Cerebellar nuclear complex (tissue), 1 donor: ENCODE measurements at places on chromosomes 1 and 21.

DNA sequence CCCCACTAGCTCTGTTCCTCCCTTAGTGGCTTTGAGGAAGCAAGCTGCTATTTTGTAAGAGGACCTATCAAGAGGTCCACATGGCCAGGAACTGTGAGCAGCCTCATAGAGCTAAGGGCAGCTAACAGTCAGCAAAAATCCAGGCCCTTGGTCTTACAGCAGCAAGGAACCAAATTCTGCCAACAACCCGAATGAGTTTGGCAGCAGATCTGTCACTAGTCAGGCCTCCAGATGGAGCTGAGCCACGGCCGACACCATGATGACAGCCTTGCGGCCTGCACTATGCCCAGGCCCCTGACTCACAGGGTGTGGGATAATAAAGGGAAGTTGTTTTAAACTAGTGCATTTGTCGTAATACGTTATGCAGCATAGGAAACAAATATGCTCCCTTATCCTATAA lies 28.0 kb upstream of the H3-3A start:
- DNase-seq = peak; percentile 44

GRCh38 chr1:230237009-230237370 lies 170.0 kb downstream of the GALNT2 start:
- DNase-seq = no peak

GRCh38 chr1:228016181-228016510 lies 9.3 kb downstream of the WNT3A start:
- DNase-seq = no peak

GRCh38 chr1:168317309-168317708 lies 36.6 kb downstream of the TBX19 start:
- no peak for DNase-seq

GRCh38 chr1:206133751-206134415 lies 16.7 kb upstream of the AVPR1B start:
- no peak for DNase-seq

DNA sequence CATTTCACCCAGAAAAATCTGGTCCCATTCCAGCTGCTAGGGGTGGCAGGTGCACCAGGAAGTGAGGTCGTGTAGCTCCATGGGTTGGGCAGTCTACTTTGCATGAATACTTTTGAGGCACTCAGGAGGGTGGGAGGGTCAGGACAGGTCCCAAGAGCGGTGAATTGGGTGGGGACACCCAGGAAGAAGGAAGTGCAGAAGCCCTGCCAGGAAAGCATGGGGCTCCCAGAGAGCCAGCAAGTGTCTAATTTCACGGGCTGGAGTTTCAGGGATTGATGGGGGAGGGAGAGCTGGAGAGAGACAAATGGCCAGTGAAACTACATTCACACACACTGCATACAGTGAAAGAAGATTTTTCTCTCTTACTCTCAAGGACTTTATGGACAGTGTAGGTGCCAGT lies 137.8 kb downstream of the GALNT2 start:
- DNase-seq = no peak

DNA sequence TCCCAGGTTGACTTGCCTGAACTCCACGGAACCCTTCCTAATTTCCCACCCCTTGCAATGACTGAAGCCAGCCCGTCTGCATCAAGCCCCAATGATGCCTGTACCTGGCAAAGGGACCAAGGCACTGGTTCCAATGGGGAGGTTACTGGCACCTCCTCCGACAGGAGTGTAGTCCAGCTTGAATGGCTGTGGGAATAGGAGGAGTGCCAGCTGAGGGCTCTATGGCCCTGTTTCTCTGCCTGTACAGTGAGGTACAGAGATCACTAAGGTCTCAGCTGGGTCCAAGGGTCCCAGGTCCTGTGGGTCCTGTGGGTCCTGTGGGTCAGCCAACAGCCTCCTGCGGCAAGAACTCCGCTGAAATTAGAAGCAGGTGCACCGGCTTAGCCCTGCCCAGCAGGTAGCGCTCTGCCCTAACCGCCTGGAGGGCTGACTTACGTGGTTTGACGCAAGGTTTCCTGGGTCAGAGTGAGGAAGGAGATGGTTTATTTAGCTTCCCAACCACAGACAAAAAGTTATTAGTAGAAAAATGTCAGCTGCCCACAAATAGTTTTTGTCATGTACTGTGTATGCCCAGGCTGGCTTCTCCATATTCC lies 9.9 kb upstream of the SPRR4 start:
- DNase-seq = no peak

DNA sequence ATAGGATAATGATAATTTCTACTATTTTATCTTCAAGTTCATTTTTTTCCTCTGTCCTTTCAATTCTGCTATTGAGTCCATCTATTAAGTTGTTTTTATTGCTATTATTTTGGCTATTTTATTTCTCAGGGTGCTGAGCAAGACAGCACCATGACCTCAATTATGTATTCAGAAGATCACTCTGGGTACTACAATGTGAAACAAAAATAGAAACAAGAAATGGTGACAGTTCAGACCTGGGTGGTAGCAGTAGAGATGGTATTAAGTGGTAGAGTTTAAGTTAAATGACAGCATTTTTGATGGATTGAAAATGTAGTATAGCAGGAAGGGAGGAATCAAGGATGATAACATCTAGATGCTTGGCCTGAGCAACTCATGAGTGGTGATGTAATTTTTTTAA lies 655.3 kb upstream of the PLXNA2 start:
- DNase-seq = no peak

DNA sequence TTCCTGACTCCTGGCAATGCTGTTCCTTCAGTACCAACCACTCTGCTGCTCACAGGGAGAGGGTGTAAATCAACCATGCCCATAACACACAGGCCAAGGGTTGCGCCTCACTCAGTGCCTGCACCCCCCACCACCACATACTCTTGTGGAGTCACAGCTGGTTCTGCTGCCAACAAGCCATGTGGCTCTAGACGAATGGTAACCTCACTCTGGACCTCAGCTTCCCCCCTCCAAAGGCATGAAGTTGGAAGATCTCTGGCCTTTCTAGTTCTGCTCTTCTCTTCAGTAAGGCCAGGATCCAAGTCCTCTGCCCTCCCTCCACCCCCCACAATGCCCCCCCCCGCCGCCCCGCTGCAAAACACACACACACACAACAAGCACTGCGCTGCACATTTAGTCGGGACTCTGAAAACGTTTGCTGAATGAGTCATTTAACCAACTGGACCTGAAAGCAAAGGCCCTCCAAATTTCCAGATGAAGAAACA lies 1.7 kb upstream of the GLIS1 start:
- no peak for DNase-seq

DNA sequence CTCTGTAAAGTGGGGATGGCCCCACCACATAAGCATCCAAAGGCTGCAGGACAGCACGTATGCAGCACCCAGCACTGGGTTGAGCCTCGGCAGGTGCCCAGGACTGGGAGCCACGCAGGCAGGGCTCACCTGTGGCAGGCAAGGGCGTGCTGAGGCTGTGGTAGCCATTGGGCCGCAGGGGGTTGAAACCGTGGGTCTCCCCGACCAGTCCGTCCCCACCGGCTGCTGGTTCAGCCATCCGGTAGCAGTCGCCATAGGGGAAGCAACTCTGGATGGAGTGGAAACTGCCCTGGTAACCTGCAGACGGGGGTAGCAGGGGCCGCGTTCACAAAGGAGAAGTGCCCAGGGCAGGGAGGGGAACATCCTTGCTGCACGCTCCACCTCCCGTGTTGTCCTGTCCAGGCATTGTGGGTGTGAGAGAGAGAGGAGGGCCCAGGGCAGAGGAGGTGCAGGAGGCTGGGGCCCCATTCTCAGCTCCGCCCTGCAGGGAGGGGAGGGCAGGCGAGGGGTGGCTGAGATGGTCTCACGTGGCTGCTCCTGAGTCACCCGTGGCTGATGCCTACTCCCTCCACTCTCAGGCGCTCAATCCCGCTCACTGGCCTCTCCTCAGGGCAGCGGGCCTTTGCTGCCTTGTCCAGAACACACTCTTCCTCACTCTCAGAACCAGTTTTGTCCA lies 49.9 kb downstream of the DMRTB1 start:
- no peak for DNase-seq

DNA sequence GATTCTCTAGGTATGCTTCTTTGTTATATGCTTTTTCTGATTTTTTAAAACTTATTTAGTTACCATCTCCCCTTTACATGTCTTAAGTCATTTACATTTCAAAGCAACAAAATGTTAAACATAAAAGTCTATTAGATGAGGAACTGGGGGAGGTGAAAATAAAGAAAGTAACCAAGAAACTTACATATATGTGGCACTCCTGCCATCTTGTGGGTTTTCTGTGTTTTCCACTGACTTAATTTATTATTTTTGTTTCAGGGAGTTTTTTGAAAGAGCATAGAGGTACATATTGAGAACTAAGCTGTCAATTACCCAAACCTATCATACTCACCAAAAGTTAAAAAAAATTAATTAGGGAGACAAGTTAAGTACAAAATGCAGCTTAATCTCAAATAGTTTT lies 1531.1 kb downstream of the MRPL39 start:
- DNase-seq = no peak

DNA sequence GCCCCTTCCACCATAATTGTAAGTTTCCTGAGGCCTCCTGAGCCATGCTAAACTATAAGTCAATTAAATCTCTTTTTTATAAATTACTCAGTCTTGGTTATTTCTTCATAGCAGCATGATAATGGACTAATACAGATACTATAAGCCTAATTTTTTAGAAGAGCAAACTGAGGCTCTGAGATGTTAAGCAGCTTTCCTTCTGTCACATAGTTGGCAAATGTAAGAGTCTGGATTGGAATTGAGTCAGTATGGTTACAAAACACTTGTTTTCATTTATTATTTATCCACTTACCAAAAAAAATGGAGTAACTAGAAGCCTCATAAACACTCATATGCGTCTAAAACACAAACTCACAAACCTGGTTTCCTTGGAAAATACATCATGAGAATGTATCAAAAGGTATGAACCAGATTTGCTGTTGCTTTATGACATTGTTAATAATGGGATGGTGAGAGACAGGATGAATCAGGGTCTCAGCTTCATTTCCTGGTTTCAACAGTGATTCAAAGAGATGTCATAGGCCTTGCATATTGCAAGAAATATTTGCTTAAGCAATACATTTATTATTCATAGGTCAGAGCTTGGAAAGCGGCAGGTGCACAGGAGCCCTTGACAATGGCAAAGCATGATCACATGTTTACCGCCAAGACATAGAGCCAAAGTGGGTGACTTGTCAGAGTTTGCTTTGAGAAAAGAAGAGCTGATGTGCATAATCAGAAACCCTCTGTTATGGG lies 221.5 kb downstream of the GRIK1 start:
- no peak for DNase-seq

- no peak for DNase-seq
These were observed 224.4 kb downstream of the DSCAM start for GRCh38 chr21:40622531-40622930.

DNA sequence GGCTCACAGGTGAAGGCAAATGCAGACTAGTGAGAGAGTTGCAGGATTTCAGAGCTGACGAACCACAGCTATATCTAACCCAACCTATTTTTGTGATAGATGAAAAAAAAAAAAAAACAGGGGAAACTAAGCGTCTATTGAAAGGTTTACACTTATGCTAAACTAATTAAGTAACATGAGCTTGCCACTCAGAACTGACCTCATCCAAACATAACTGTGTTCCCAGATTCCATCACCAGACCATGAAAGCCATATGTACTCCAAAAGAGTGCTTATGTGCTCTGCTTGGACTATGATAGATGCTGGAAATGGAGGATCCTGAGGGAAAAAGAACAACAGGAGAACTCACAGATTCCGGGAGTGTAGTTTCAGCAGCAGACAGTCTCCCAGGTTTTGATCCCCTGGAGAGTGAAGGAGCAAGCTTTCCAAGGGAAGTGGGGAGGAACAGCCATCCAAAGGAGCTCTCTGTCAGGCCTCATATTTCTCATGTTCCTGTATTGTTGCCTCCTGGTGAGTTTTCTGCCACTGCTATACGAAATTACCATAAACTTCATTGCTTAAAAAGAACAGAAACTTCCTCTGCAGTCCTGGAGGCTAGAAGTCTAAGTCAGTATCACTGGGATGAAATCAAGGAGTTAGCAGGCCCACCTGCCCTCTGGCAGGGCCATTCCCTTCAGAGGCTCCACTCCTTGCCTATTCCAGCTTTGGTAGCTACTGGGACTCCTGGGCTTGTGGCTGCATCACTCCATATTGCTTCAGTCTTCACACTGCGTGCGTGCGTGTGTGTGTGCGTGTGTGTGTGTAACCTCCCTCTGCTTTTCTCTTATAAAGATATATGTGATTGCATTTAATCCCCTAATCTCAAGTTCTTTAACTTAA lies 38.1 kb downstream of the NIBAN1 start:
- DNase-seq = no peak

GRCh38 chr1:53559854-53560580 lies 100.8 kb downstream of the DMRTB1 start:
- no peak for DNase-seq

GRCh38 chr1:88892357-88892877 lies 1.1 kb upstream of the GTF2B start:
- DNase-seq = no peak

DNA sequence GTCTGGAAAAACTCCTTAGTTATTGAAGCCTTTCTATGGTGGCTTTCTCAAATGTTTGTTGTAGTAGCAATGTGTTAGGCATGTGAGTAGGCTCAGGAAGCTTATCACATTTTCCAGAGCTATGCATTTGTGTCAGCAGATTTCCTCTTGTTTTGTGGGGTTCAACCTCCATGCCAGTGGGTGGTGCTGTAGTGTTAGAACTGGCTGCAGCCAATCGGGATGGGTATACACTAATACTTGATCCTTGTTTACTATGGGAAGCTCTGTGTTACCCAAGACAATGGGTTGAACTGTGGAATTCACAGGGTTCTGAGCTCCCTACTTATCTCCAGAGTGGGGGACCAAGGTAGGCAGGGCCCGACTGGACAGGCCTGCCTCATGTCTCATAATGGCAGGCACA lies 348.5 kb upstream of the ADAMTS5 start:
- no peak for DNase-seq

DNA sequence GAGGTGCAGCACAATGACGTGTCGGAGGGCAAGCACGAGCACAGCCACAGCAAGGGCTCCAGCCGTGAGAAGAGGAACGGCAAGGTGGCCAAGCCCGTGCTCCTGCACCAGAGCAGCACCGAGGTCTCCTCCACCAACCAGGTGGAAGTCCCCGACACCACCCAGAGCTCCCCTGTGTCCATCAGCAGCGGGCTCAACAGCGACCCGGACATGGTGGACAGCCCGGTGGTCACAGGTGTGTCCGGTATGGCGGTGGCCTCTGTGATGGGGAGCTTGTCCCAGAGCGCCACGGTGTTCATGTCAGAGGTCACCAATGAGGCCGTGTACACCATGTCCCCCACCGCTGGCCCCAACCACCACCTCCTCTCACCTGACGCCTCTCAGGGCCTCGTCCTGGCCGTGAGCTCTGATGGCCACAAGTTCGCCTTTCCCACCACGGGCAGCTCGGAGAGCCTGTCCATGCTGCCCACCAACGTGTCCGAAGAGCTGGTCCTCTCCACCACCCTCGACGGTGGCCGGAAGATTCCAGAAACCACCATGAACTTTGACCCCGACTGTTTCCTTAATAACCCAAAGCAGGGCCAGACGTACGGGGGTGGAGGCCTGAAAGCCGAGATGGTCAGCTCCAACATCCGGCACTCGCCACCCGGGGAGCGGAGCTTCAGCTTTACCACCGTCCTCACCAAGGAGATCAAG lies 107.5 kb upstream of the VAMP3 start:
- DNase-seq = no peak

- no peak for DNase-seq
These were observed 257.8 kb upstream of the HOOK1 start for GRCh38 chr1:59556802-59557548.

- DNase-seq = no peak
These were observed 28.5 kb upstream of the TMEM200B start for GRCh38 chr1:29152046-29152805.

- DNase-seq = no peak
These were observed 67.6 kb upstream of the SDC3 start for GRCh38 chr1:30976143-30976542.

- DNase-seq = no peak
These were observed 26.9 kb downstream of the KIRREL1 start for GRCh38 chr1:158020259-158020885.
